NCI-H1436 treated with DMSO at 0.1 percent for 48 hours (cell line): ENCODE measurements at places on chromosomes 1 and 21.

DNA sequence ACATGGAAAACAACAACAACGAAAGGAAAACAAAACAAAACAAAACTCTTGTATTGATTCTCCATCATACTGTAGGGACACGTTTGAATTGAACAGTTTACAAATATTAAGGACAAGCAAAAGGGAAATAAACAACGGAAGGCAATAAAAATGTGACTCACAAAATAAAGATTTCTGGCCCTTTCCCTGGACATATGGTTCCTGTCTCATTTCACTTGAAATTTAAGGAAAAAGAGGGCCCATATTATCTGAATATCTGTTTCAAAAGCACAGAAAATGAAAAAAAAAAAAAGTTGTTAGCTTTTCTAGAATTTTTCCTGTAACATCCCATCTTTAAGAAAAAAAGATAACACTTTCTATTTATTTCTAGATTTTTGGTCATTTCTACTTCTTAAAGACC lies 3.6 kb upstream of the PKN2 start:
- DNase-seq, result no peak

DNA sequence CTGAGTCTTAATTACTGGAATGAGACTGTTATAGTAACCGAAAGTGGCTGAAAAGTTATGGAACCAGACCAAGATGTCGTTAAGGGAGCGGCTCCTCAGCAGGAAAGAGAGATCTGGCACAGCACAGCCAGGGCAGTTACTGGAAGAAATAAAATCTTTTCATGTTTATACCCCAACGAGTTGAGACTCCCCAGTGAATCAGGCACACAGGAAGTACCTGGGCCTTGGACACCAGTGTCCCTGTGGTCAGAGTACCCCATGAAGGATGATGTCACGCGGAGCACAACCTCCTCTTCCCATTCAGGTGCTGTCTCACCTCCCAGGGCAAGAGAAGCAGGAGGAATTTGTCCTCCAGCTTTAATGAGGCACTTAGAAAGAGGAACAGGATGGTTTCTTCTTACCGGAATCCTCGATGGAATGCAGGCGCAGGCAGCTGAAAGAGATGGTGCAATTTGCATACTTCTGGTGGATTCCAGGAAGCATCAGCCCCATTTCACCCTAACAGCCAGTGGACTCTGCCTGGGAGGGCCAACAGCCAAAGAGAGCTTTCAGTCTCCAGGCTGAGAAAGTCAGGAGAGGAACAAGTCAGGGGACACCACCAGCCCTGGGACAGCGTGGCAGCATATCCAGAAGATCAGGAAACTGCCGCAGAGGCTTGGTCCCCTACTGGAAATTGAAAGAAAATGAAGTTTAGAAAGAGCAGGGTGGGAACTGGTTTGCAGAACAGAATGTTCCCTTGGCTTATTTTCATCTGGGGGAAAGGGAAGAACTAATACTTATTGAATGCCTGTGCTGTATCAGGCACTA lies 35.9 kb upstream of the CTTNBP2NL start:
- no peak for DNase-seq

- DNase-seq, result no peak
Measured at GRCh38 chr1:150409504-150410362, 45.8 kb downstream of the RPRD2 start.

GRCh38 chr1:202938287-202938925 lies 11.4 kb upstream of the KLHL12 start:
- no peak for DNase-seq

DNA sequence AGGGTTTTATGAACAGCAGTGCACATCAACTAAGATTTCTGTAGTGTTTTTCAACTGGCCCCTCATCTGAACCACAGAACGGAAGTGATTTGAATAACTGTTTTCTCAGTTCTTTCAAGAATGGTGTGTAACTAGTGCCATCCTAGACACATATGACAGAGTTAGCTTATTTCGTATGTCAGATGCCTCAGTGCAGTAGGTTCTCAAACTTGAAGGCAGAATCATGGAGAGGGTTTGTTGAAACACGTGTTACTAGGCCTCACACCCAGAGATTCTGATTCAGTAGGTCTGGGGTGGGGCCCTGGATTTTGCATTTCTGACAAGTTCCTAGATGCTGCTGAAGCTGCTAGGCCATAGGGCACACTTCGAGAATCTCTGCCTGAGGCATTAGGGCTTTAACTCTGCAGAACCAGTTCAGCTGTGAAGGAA lies 49.0 kb downstream of the SCCPDH start:
- DNase-seq, result no peak

DNA sequence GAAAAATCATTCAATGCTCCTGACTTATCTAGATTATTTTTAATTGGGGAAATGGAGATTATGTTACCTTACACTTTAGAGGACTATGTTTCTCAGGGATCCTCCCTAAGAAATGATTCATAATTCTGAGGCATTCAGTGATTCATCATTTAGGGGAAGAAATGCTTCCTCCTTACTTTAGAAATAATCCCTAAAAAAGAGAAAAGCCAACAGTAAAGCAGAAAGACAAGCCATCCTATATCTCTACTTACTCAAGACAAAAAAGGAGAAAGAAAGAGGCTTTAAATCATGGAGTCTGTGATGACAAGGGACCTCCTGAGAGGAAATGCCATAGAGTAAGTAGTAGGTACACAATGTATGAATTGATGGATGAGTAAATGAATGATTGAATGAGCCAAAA lies 137.0 kb downstream of the BRINP2 start:
- DNase-seq, result no peak

- DNase-seq, result peak; percentile 9
Measured at GRCh38 chr1:58739856-58740466, 40.1 kb upstream of the MYSM1 start.

DNA sequence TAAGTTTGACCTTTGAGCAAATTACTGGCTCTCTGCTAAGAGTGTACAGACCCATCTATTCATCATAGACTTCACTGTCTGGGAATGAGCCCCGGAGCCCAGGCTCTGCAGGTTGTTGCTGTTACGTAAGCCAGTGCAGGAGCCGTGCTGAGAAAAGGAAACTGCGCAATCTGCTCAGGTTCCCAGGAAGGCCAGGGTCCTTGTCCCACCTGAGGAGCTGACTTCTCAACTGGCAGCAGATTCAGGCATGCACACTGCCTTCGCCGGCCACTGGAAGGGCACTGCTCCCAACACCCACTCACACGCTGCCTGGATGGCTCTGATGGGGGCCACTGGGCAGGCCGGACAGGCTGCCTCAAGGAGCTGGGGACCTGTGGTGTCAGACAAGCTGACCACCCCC lies 19.5 kb downstream of the RCAN1 start:
- no peak for DNase-seq

GRCh38 chr1:35369922-35370671 lies 101.6 kb downstream of the ZMYM4 start:
- DNase-seq, result no peak

DNA sequence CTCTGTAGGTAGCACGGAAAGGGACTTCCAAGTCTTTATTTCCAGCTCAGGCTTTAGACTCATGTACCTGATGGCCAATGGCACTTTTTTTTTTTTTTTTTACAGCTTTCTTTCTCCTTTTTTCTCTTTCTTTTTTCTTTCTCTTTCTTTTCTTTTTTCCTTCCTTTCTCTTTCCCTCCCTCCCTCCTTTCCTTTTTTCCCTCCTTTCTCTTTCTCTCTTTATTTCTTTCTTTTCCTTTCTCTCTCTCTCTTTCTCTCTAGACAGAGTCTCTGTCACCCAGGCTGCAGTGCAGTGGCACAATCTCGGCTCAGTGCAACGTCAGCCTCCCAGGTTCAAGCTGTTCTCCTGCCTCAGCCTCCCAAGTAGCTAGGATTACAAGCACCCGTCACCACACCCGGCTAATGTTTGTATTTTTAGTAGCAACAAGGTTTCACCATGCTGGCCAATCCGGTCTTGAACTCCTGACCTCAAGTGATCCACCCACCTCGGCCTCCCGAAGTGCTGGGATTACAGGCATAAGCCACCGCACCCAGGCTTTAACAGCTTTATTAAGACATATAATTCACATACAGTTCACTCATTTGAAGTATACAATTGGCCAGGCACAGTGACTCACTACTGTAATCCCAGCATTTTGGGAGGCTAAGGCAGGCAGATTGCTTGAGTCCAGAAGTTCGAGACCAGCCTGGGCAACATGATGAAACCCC lies 5.1 kb upstream of the DCAF8 start:
- no peak for DNase-seq

DNA sequence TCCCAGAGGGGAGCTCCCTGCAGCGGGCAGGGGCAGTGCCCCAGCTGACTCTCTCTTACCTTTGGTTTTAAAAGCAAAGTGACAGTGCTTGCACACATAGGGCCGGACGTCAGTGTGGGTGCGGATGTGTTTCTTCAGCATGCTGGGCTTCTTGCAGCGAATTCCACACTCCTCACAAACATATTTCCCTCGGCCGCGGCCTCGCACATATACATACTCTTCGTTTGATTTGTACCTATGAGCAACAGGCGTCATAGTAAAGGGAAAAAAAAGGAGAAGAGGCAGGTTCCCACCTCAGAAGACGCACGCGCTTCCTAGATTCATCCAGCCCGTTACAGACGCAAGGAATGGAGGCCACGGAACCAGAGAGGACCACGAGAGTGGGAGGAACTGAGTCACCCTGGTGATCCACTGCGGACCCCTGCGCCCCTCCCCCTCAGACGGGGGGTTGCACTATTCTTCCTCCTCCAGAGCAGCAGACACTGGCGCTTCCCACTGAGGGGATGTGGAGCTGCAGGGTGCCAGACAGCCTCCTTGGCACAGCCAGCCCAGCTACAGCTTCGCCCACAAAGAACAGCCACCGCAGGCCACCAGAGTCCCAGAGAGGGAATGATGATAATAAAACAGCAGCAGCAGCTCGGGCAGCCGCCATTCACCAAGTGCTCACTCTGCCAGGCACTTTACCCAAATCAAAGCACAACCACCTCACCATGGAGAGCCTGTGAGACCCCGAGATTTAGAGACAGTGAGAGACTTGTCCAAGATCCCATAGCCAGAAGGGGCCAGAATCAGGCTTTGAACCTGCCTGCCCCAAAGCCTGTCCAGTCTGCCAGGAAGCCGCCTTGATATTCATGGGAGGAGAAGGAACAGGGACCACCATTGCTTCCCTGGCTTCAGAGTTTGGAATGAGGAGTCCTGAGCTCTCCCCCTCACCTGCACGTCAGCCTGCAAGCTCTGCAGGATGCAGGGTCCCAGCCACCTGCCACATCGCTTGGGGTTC lies 40.5 kb upstream of the EDN2 start:
- DNase-seq, result no peak

GRCh38 chr1:92953491-92953890 lies 7.8 kb downstream of the DIPK1A start:
- DNase-seq, result no peak

DNA sequence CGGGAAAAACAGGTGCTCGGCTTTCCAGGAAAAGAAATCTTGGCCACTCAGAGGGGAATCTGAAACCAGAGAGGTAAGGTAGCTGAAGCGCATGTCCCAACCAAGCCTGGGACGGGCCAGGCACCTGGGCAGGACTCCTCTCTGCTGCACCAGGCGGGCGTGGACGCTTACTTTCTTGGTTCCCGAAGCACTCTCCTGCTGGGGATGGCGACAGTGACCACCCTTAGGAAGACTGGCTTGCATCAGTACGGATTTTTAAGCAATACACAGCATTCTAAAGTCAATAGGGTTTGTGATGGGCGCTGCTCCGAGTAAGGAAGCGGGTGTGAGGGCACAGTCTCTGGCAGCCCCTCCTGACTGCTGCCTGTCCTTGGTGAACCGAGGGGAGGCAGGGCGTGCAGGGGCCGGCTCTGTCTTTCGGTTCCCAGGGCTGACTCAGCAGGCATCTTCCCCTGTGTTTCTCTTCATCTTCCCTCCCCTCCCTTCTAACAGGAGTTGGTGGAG lies 74.9 kb upstream of the ANGPTL1 start:
- DNase-seq, result no peak

GRCh38 chr1:207331354-207332313 lies 10.2 kb downstream of the CD55 start:
- DNase-seq, result no peak
